AG04449 (cell line): ENCODE measurements at places on chromosomes 1 and 21.

- no peak for DNase-seq
These were observed 392 bp upstream of the DMRTA2 start for GRCh38 chr1:50423670-50424000.

GRCh38 chr21:44005593-44005992 is 6.5 kb upstream of the TRAPPC10 start:
- no peak for DNase-seq

- no peak for DNase-seq
These were observed 1.1 kb upstream of the KCNE2 start for GRCh38 chr21:34362670-34363069.

GRCh38 chr1:173914366-173914871 is 2.7 kb downstream of the SERPINC1 start:
- DNase-seq = no peak

DNA sequence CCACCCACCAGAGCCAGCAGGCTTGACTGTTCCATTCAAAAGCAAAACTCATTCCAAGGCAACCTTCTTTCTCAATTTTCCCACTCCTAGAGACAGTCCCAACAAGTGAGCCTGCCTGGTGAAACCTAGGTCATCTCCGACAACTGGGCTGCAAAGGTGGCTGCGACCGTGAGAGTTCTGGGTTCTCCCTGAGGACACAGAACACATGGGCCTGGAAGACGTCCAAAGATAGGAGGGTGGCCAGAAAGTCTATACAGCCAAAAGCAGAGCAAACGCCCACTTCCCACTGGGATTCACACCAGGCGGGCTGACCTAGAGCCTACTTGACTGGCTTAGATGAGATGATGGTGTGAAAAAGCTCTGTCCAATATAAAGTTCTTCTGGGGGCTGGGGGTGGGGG is 90.2 kb upstream of the GRIK3 start:
- DNase-seq = no peak

DNA sequence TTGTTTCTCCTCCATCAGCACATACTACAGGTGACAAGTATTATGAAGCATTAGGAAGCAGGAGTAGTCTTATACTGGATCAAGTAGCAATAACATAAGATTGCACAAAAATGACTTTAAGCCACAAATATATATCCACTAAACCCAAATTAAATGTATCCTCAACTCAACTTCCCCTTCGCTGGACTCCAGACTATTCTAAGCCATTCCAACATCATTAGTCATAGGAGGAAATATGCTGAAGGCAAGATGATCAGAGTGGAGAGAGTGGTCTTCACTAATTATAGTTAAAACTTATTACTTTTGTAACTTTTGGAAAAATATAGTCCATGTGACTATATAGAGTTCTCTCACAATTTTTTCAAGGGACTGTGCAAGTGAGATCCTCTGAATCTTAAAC is 390.7 kb upstream of the ZP4 start:
- DNase-seq = no peak

GRCh38 chr1:42758641-42759040 is 8.2 kb downstream of the P3H1 start:
- no peak for DNase-seq

DNA sequence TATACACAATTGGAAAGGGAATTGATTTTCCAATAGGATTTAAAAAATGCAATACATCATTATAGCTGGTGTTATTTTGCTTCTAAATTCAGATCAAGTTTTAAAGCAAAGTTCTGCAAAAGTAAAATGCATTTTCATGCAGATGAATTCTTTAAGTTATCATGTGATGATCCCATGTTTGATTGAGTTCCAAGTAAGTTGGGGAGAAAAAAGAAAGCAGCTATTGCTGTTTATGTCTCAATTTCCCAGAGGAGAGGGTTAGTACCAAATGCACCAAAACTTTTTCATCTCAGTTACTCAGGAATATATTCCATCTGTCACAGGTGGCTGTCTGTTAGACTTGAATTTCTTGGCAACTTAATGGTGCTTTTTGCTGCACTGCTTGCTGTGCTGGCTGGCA is 29.7 kb downstream of the HSPA13 start:
- no peak for DNase-seq

GRCh38 chr21:42489006-42489563 is 6.9 kb downstream of the RSPH1 start:
- no peak for DNase-seq

- no peak for DNase-seq
These were observed 117.4 kb downstream of the MAGI3 start for GRCh38 chr1:113507552-113508214.
